ENCODE measurements at places on chromosomes 12 and 14.

GRCh38 chr12:27180906-27181505, 63.1 kb upstream of the STK38L start:
- no peak for DNase-seq

DNA sequence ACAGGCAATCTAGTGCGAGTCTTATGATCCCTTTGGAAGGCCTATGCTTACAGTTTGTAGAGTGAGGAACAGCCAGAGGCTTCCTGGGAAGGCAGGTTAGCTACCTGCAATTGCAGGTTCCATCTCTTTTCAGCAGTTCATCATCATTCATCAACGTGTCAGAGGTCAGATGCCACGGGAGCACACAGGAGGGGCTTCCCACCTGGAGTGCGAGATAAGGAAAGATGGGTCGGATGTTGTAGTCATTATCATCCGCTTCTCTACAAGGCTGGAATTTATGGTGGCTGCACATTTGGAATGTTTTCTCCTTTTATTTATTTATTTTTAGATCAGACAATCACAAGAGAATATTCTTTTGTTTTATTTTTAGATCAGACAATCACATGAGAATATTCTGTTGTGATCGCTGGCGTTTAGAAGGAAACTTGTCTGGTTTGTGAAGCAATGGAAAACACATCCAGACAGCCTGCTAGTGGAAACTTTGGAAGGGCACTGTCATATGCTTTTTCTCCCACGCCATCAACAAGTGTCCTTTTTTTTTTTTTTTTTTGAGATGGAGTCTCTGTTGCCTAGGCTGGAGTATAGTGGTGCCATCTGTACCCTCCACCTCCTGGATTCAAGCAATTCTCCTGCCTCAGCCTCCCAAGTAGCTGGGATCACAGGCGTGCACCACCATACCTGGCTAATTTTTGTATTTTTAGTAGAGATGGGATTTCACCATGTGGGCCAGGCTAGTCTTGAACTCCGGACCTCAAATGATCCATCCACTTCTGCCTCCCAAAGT, 1.9 kb upstream of the BICD1 start:
- DNase-seq: no peak

DNA sequence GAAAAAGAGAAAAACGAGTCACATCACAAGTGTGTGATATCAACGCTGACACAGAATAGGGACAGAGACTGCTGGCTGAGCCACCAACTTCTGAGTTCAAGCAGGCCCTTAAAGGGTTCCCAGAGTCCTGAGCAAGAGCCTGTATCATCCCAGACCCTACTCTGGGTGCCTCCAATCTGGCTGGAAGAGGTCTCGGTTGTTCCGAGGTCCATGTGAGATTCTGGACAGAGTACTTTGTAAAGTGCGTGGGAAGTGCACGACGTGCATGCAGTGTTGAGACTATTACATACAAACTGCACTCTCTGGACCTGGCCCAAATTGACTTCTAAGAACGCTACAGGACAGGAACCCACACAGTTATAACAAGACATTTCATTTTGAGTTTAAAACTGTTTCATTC, 40.6 kb downstream of the MOK start:
- no peak for DNase-seq

- no peak for DNase-seq
Observed at GRCh38 chr12:75790219-75790618, 241.4 kb downstream of the PHLDA1 start.

- DNase-seq: no peak
Observed at GRCh38 chr12:52448228-52448627, 3.7 kb downstream of the KRT6B start.

DNA sequence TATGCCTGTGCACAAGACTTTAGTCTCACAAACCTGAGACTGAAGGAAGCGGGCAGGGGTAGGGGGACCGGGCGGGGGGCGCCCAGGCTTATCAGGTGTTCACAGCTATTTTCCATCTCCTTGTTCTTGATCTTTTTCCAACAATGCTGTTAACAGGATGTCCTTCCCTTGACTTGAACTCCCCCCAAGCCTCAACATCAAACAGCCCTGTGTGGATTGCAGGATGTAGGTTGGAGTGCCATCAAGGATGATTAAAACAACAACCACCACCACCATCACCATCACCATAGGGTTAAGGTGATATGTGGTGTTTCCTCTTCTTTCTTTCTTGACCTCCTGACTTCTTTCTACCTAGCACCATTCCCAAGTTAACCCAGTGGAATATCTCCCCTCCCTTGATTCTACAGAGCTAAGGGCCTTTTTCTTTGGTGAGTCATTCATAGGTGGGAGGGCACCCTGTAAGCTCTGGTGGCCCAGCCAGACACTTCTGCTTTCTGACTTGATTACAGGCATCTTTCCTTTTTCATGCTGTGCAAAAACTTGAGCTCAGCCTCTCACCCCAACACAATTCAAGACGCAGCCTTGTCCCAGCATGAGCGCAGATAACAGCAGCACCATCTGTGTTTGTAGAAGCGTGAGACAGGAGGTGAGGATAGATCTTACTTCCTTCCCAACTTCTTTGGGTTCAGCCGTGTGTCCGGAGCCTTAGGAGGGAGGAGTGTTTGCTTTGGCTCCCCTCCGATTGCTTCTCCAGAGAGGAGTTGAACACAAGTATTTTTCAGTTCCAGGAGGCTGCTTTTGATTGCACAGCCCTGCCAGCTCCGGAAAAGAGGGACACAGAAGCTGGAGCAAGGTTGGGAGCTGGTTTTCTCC, 26.8 kb downstream of the FLVCR2 start:
- DNase-seq: peak; percentile 62

DNA sequence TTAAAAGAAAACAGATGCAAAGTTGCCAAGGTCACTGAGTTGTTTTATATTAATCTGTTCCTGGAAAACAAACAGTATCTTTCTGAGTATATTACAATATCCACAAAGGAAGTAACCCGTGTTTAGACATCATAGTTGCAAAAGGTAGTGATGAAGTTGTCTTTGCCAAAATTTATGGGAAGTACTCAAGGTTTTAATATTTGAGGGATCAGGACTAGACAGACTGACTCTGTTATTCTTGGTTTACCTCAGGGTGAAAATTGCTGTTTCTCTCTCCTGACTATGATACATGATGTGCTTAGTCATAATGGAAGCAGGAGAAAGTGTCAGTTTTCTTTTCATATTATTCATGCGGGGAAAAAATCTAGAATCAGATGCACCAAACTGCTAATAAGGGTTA, 28.3 kb downstream of the TMEM233 start:
- DNase-seq: no peak

DNA sequence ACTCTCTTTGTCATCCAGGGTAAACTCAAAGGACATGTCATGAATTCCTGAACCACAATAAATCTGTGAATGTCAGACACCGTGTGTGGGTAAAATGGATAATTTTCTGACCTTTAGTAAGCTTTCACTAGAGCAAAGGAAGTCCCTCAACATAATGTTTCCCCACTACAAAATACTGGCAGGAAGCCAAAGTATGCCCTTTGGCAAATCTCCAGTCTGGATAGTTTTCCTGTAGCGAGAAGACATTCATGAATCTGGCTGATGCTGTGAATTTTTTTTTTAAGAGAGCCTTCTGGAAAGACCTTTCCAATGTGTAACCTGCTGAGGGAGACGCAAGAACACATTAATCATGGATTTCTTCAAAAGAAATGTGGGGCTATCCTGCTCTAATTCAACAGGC, 389.6 kb upstream of the DDHD1 start:
- peak; percentile 81 for DNase-seq

- no peak for DNase-seq
Observed at GRCh38 chr12:12979126-12979525, 20.9 kb downstream of the HEBP1 start.

GRCh38 chr12:54682674-54683073, 34.5 kb upstream of the DCD start:
- no peak for DNase-seq

DNA sequence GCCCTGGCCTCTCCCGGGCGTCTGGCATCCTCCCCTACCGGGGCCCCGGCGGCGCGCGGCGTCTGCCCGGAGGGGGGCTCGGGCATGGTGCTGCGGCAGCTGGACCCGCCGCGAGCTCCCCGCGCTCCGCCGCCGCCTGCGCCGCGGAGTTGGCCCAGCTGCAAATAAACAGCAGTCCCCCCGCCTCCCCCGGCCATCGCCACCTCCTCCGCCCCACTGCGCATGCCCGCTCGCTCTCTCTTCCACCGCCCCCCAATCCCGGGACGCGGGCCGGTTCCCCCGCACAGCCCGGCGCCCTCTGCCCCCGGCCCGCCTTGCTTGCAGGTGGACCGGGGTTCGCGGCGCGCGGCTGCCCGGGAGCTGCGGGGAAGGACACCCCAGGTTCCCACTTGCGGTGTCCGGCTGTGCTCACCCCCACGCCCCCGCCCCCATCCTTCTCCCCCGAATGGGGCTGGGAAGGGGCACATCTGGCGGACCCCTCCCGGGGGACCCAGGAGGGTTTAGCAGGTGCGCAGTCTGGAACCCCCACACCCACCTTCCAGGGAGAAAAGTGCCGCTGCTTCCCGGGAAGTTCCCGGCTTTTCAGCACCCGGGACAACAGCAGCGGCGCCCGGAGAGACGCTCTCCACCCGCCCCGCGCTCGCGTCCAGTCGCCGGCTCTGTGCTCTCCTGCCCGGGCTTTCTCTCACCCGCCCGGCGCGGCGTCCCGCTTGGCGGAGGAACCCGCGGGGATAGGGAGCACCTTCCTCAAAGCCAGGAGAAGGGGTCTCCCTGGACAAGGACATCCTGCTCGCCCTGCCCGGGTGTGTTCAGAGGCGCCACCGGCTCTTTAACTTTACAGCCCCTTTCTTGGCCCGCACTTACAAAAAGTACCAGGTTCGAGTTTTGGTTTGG, at the start of gene TMTC1:
TSS of gene TMTC1 (minus strand) at position 170 of the 894 bp plus-strand sequence. CDS start 191 bp downstream, outside the sequence.
- DNase-seq: peak; percentile 73

DNA sequence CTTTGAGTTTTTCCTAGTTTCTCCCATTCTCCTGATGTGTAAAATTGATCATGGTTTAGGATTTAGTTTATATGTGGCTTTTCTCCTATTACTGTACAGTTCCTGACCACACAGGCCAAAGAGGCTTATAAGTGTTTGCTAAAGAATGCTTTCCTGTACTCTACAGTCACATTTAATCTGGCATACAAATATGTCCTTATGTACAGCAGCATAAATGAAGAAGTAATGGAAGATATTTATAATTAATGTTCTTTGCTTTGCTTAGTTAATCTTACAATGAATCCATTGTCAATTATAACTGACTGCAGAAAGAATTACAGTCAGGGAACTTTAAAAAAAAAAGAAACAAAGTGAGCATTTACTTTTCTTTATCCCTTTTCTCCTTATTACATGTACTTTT, 293.9 kb downstream of the KCNC2 start:
- no peak for DNase-seq

DNA sequence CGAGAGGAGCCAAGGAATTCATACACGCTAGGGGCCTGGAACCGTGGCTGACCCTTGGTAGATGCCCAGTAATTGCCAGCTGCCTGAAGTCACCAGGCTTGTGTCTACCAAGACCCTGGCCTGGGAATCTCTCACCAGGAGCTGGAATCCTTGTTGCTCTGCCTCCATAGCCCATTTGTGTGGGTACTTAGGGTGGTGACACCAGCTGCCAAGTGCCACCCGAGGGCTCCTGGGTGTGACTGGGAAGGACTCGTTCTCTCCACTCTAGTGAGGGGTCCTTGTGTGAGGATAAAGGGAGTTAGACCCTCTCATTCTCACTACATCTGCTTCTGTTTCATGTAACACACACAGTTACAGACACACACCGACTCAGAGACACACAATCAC, 17.9 kb downstream of the SERPINA1 start:
- DNase-seq: no peak

- no peak for DNase-seq
Observed at GRCh38 chr14:94448071-94448808, 4.4 kb downstream of the SERPINA11 start.

GRCh38 chr14:59465316-59466135, at the start of gene GPR135:
GPR135 (minus strand) TSS chr14:59465380; CDS start chr14:59465226, 154 bp downstream.
- peak; percentile 54 for DNase-seq

- DNase-seq: no peak
Observed at GRCh38 chr14:68969278-68970033, 9.6 kb downstream of the ACTN1 start.

- DNase-seq: peak; percentile 11
Observed at GRCh38 chr12:47846294-47846996, 26.7 kb upstream of the HDAC7 start.

DNA sequence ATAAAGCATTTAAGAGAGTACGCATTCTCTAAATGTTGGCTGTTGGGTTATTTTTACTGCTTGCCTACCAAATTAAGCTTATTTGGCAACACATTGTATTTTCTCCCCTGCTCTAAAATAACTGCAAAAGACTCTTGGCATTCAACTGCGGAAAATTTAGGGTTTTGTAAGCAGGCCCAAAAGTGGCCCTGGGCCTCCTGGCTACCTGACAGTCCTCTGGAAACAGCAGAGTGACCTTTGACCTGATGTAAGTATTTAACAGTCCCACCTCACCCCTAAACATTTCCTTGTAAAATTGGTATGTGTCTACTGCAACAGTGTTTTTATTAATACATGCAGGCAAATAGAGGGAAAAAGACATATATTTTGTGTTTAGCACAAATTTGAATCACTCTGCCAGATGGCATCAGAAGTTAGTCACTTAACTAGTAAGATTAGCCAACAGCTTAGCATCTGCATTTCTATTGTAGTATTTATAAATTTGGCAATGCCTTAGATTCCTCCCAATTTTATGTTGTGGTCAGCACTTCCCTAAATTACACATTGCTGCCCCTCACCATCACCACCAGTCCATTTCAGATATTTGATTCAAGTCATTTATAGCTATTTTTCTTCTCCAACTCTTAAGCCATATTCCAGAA, 11.2 kb downstream of the LLPH start:
- DNase-seq: no peak

DNA sequence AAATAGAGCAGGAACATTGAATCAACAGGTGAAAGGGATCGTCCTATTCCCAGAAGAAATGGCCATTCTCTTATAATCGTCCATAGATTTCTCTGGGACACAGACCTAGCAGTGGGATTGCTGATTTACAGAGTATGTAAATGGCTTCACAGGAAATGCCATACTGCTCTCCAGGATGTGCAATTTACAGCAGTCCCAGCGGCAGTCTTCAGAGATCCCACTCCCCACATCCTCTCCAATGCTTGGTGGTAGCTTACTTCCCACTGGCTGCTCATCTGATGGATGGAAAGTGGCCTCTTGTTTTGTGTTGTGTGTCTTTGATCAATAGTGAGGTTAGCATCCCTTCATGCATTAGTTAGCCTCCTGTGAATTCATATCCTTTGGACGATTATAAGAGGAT, 58.1 kb upstream of the PRMT8 start:
- DNase-seq: no peak

- no peak for DNase-seq
Observed at GRCh38 chr12:78457938-78458337, 406.6 kb upstream of the SYT1 start.

GRCh38 chr14:91901449-91902226, 34.3 kb upstream of the TC2N start:
- DNase-seq: no peak
